ENCODE measurements at places on chromosomes 6 and 20. TPM values are rescaled to one million over a fixed set of nuclear protein-coding genes. Genes with fewer than 3 reads are reported as not detected.

SEL1L2 gene
- polyA plus RNA-seq = not detected

COX4I2 gene
- polyA plus RNA-seq = 33.8 TPM

DNA sequence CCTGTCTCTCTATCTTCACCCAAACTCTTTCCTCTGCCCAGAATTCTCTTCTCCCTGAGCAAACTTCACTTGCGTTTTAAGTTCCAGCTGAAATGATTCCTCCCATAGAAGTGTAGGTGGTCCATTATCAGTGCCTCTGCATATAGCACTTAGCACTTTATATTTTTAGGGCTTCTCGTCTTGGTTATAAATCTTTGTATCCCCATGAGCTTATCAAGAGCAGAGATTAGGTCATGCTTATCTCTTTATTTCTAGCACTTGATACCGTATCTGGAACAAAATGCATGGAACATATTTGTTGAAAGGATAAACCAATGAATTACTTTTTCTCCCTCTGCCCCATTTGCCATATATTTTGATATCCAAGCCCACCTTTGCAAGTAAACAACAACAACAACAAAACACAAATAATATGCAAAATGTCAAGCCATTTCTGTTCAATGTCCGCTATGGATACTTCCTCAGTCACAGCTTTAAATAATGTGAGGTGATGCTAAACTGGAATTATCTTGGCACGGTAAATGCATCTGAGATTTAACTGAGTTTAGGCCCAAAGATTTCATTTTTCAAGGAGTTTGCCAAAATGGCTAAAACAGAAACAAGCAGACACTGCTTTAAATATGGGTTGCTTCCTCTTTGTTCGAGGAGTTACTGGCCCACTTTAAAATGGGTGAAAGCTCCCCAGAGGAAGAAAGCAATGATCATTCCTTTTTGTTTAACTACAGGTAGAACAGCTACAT is 106.2 kb upstream of the STMND1 start:
- no peak for DNase-seq

GRCh38 chr20:44504402-44505307 is 17.2 kb downstream of the SERINC3 start:
- no peak for DNase-seq

DNA sequence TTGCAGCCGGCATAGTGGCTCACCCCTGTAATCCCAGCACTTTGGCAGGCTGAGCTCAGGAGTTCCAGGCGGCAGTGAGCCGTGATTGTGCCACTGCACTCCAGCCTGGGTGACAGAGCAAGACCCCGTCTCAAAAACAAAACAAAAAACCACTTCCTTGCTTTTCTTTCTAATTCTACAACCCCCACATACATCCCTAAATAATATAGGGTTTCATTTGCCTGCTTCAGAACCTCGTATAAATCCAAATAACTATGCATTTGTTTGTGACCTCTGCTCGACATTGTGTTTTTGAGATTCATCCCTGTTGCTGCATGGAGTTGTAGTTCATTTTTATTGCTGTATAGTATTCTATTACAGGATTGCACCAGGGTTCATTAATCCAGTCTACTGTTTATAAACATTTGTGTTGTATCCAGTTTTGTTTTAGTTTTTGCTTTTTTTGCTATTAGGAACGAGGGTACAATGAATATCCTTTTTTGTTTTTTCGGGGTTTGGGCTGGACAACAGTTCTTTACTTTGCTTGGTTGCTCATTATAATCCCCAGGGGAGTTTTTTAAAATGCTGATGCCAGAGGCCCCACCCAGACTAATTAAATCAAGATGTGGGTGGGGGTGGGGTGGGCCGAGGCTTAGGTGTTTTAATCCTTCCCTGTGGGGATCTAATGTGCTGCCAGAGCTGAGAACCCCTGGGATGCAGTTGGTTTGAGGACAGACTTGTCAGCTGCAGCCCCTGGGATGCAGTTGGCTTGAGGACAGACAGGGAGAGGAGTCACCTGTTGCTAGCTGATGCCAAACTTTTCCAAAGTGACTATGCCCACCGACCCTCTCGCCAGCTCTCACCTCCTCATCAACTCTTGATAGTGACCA is 2.4 kb upstream of the SNAI1 start:
- DNase-seq = no peak

DNA sequence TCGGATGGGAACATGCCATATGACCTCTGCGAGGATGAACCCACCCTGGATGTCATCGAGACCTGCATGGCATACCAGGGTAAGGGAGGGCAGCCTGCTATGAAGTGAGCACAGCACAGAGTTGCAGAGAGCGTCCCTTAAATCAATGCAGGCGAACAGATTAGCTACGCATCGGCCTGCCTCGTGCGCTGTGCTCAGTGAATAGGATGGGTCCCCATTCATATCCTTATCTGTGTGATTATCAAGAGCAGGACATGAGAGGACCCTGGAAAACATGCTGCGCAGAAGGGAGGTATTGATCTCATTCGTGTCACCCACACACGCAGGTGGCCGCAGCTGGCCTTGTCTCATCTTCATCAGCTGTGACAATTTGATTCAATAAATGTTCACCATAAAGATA is 25.6 kb upstream of the FAM83D start:
- DNase-seq = no peak

DNA sequence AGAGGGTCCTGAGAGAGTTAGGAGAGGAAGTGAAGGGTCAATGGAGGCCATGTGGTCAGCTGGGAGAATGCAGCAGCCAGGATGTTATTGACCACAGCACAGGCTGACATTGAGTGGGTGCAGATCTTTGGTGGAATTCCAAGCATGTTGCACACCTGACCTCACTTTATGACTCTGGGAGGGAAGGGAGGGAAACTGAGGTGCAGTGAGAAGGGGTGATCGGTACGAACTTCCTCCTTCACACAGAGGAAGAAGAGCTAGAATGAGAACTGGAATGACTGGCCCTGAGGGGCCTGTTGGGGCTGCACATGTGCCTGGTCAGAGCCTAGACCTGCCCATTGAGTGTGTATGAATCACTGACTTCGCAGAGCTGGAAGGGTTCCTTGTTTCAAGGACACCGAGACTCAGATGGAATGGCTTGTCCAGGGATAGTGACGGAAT is 9.8 kb downstream of the FAM83D start:
- no peak for DNase-seq

DNA sequence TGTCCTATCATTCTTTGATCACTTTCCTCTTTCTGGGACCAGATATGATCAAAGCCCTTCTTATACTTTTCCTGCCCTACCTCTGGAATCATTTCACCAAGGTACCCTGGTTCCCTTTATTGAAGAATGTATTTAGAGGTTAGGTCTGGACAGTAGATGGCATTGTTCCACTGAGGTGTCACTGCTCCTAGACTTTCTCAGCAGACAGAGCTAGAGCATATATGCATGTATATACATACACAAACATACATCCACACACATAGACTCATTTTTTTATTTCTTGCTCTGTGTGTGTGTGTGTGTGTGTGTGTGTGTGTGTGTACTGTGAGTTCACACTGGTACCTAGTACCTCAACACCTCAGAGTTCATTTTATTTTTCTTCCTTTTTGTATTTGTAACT is 40.9 kb downstream of the PTPRA start:
- DNase-seq = peak; percentile 30
